ENCODE measurements at places on chromosomes 13 and 19.

- DNase-seq: peak; percentile 8
Observed at GRCh38 chr19:29211562-29212355, 1.2 kb downstream of the UQCRFS1 start.

- peak; percentile 73 for DNase-seq
Observed at GRCh38 chr13:33125821-33126570, 109.8 kb downstream of the KL start.

DNA sequence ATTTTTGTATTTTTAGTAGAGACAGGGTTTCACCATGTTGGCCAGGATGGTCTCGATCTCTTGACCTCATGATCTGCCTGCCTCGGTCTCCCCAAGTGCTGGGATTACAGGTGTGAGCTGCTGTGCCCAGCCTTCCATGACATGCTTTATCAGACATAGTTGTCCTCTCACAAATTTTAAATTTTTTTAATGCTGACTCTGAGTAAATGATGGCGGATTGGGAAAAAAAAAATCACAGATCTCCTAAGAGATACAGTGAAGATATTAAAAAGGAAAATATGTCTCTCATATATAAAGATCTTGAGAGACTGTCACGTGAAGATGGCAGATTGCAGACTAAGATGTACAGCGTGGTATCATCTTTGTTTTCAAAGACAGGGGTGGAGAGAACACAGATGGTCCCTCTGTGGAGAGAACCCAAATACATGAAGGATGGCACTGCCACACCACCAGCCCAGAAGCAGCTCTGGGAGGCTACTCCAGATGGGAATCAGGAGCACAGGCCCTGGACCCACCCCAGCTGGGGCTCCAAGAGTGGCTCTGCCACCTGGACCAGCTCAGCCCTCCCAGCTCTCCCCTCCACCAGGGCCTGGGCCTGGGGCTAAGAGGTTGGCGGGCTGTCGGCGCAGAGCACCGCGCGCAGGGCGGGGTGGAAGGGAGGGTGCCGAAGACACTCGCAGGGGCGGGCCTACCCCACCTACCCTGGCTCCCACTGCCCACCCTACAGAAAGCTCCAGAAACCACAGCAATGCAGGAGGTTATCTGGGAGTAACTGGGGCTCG, 20.0 kb upstream of the CCNP start:
- no peak for DNase-seq

DNA sequence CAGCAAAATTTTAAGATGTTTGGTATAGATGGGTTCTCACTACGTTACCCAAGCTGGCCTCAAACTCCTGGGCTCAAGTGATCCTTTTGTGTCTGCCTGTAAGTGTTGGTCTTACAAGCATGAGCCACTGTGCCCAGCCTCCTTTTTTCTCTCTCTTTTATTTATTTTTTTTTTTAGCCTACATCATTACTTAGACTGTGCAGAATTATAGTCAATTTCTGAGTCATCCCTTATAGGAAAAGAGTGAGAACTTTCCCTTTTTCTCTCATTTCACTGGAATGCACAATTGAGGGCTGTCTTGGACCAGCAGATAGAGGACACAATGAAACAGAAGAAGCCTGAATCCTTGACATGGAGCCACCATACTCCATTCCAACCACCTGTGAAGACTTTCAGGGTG, 13.3 kb downstream of the TSKS start:
- DNase-seq: no peak

- DNase-seq: no peak
Observed at GRCh38 chr13:34886121-34886875, 55.8 kb upstream of the NBEA start.

DNA sequence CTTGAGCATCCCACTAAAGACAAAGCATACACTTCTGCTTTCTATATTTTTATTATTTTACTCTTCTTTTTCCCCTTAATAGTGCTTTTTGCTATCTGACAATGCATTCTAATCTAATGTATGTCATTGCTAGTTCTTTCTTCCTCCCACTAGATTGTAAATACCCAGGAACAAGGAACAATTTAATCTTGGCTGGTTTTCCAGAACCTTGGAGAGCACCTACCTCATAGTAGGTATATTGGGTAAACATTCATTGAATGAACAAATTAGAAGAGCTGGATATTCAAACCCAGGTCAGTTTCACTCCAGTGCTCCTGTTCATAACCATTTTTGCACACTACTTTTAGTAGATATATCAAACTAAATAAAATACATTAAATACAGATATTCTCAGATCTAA, 1617.6 kb upstream of the SLC10A2 start:
- peak; percentile 4 for DNase-seq

GRCh38 chr13:77375560-77376108, 48.7 kb upstream of the MYCBP2 start:
- no peak for DNase-seq

GRCh38 chr13:100674572-100674871, at the start of gene TMTC4:
TMTC4 (minus strand) TSS chr13:100674795; CDS start chr13:100670362, 4,433 bp downstream.
- DNase-seq: no peak

DNA sequence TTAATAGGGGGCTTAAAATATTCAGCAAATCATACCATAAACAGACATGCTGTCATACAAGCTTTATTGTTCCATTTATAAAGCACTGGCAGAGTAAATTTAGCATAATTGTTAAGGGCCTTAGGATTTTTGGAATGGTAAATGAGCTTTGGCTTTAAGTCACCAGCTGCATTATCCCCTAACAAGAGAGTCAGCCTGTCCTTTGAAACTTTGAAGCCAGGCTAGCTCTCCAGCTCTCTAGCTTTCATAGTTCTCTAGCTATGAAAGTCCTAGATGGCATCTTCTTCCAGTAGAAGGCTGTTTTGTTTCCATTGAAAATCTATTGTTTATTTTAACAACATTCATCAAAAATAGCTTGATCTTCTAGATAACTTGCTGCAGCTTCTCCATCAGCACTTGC, 420.8 kb upstream of the GPC6 start:
- no peak for DNase-seq

GRCh38 chr19:3381701-3382372, 15.5 kb downstream of the NFIC start:
- DNase-seq: no peak

DNA sequence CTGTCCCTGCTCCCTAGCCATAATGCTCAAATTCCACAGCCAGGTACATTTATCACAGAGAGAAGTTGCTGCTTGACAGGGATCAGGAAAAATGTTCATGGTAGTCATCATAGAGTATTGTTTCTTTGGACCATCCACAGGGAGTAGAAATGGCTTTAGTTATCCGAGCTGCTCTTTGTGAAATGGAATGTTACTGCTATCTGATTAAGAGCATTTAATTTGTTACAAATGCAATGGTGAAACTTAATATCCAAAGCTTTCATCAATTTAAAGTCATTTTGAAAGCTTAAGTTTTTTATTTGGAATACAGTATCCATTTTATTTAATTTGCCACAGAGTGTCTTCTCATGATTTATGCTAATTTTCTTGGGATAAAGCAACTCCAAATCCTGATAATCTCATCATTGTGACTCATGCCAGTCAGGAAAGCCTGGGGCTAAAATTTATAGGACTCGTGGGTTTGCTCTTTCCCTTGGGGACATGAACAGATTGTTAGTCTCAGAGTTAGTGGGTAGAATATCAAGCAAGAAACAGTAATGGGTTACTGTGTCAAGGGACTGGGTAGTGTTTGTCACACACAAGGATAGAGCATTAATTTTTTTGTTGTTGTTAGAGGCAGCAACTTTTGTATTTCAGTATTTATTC, 59.8 kb downstream of the SCEL start:
- DNase-seq: no peak

GRCh38 chr13:103099722-103100293, 33.6 kb upstream of the SLC10A2 start:
- DNase-seq: no peak

DNA sequence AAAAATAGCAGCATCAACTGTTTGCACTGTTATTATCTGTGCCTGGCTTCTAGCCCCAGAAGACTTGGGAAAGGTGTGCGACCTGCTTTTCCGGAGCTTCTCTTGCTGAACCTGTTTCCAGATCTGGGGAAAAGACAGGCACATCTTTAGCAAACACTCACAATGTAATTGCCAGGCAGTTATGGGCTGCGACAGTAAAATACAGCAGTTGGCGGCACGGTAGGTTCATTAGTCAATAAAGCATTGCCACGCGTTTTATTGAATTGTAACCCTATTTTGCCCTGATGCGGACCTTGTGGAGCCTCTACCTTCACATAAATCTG, 223.7 kb upstream of the TSHZ3 start:
- no peak for DNase-seq

DNA sequence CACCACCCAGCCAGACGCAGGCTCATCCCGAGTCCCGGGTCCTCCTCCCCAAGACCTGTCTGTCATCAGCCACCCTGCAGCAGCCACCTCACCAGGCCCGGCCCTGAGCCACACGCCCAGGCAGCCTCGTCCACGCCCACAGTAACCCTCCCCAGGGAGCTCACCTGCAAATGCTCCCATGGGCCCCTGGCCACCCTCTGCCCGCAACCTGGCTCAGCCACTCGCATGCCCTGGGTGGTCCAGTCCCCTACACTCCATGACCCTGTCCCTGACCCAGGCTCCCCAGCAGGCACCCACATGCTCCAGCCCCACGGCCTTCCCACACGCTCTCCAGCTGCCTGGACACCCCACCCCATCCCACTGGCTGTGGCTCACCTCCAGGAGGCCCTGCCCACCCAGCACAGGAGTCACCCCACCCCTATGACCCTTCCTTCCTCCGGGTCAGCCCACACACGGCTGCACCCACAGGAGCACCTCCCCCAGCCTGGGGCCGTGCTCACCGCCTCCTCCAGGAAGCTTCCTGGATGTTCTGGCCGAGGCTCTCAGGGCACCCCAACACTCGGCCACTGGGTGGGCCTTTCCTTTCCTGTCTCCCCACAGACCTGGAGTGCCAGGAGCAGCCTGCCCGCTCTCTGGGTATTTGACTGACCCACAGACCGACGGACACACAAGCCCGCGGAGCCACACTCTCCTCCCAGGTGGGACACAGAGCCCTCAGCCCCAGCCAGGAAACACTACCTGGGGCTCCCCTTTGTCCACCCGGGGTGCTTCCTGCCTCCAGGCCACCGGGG, 3.6 kb downstream of the TMEM259 start:
- no peak for DNase-seq

DNA sequence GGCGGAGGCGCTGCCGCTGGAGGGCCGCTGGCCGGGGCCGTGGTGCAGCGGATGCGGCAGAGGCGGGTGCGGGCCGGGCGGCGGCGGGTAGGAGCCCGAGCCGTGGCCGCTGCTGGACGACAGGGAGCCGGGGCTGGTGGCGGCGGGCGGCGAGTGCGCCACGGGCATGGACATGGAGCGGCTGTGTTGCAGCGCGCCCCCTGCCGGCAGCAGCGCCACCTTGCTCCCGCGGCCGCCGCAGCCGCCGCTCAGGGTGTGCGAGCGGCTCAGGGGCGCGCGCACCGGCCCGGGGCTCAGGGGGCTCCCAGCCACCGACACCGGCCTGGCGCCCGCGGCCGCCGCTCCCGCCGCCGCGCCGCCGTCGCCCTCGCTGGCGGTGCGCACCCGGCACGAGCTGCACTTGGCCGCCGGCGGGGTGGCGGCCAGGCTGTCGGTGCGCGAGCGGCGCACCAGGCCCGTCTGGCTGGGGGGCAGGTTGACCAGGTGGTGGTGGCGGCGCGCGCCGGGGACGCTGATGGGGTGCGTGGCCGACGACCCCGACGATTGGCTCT, 1.7 kb downstream of the IRS2 start:
- peak; percentile 93 for DNase-seq

GRCh38 chr19:44752816-44753625, 4.5 kb downstream of the BCL3 start:
- peak; percentile 78 for DNase-seq

DNA sequence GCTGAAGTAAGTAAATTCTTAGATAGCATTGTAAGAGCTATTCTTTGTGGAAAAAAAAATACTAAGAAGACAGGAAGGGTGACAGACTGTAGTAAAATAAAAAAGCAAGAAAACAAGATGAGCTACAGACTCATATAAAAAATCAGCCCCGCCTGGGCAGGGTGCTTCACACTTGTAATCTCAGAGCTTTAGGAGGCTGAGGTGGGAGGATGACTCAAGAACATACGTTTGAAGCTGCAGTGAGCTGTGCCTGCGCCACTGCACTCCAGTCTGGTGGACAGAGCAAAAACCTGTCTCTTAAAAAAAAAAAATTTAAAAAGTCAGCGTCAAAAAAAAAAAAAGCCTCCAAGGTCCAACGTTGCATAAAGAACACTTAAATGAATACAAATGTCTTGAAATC, 102.1 kb downstream of the VWA8 start:
- DNase-seq: no peak

- no peak for DNase-seq
Observed at GRCh38 chr13:21734961-21735360, 64.1 kb downstream of the FGF9 start.

- no peak for DNase-seq
Observed at GRCh38 chr19:17447704-17448130, 751 bp downstream of the TMEM221 start.

- DNase-seq: peak; percentile 19
Observed at GRCh38 chr19:31096062-31096830, 253.0 kb downstream of the TSHZ3 start.

DNA sequence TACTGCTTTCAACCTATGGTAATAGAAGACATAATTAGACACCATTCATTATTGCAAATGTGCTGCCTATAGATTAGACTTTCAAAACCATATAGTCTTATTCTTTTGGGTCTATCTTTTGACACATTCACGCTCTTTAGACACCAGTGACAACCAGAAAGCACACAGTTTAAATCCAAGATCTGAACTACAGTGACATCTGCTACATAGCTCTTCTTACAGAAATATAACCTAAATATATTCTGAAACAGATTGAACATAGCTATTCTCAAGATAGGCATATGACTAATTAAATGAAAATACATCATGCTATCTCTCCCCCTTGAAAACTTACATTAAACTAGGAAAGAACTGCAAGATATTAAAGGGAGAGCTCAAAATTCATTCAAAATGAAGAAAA, 514.2 kb upstream of the SLITRK6 start:
- DNase-seq: no peak

DNA sequence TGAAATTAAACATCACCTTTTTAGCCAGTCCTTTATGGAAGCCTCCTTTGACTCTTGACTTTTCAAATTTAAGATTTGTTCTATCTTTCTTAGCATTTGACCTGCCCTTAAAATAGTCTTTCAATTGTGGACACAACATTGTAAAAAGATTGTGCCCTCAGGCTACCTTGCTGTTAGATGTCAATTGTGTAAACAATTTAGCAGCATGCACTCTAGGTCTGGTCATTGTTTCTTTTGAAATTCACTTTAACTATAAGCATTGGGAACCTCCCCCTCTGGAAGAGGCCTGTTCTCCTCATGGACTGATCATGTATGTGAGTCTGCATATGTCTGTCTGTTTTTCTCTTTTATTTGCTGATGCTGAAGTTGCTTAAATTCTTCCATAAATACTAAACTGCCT, 31.5 kb upstream of the PABPC3 start:
- no peak for DNase-seq

GRCh38 chr19:37928527-37929286, 21.7 kb downstream of the SIPA1L3 start:
- DNase-seq: no peak

GRCh38 chr19:37936166-37936565, 29.2 kb downstream of the SIPA1L3 start:
- DNase-seq: no peak

DNA sequence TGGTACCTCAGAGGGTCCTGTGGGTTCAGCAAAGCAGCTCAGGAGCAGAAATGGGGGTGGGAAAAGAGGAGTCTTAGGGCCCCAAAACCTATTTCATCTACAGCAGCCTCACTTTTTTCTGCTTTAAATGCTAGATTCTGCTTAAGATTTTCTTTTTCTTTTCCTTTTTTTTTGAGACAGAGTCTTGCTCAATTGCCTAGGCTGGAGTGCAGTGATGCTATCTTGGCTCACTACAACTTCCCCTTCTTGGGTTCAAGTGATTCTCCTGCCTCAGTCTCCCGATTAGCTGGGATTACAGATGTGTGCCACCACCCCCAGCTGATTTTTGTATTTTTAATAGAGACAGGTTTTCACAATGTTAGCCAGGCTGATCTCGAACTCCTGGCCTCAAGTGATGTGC, 30.7 kb upstream of the WDFY2 start:
- no peak for DNase-seq

All from eye (tissue), 1 donor.